NCI-H2107 (cell line): ENCODE measurements at places on chromosomes 3 and 15.

- DNase-seq: no peak
These were observed 12.5 kb downstream of the GASK1A start for GRCh38 chr3:42991341-42992315.

- no peak for DNase-seq
These were observed 438.6 kb downstream of the WDR72 start for GRCh38 chr15:53320816-53321215.

DNA sequence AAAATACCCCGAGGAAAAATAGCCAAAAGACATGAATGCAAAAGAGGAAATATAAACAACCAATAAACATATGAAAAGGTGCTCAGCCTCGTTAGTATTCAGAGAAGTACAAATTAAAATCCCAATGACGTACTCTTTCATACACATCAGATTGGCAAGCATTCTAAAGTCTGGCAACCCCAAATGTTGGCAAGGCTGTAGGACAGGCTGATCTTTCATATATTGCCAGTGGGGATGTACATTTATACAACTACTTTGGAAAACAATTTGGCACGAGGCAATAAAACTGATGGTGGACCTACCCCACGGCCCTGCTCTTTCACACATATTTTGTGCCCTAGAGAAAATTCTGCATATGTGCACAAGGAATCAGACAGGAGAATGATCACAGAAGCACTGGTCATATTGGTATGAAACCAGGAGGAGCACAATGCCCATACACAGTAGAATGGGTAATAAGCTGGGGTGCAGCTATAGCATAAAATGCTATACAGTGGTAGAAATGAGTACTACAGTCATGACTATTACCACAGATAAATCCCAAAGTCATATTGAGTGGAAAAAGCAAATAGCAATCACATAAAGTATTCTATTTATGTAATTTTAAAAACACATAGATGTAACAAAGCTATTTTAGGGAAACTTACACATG is 176.0 kb upstream of the SLC24A5 start:
- DNase-seq: no peak

DNA sequence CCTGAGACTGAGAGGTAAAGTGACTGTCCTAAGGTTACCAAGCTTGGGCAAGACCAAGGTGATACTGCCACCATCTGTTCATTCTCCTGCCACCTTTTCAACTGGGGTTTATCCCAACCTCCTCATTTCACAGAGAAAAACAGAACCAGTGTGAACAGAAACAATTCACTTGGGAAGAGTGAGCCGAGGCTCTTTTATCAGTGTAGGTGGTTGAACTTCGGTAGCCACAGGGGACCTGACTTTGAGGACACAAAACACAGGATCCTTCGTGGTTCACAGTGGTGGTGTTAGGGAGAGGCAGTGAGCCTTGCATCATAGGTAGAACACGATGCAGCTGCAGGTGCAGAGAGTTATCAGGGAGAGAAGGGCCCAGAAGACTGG is 72.8 kb upstream of the ICE2 start:
- no peak for DNase-seq

- no peak for DNase-seq
These were observed 39.3 kb downstream of the GRK7 start for GRCh38 chr3:141802316-141803077.

DNA sequence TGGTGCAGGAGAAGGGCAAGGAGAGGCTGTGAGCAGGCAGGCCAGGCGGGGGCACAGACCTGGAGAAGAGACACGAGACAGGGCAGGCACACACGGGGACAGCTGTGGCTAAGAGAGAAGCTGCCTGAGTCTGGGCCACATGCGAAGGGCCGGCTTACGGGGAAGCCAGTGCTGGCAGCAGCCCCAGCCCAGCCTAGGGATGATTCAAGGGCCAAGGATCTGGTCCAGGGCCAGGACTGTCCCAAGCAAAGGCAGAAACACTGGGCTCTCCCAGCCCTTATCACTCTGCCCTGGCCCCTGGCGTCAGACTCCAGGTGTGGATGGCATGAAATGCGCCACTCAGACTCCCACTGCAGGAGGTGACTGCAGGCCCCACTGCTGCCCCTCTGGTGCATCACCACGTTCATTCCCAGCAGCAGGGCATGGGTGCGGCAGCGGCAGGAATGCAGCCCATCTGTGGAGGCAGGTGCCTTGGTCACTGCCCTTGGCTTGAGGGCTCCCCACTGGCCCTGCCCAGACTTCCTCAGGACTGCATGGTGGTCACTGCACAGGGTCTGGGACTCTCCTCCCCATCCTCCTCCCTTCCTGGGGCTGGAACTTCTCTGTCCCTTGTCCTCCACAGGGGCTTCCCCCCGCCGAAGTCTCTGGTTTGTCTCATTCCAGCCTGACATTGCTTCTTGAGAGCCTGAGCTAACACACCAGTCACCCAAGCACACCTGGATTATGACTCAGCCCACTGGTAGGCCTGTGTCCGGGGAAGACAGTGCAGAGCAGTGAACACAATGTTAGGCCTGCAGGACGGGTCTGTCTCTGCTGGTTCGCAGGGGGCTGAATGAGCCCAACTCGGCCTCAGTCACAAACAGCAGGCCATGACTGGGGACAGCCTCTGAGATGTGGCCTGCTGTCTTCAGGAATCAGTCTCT is 69.3 kb downstream of the TBC1D2B start:
- no peak for DNase-seq

DNA sequence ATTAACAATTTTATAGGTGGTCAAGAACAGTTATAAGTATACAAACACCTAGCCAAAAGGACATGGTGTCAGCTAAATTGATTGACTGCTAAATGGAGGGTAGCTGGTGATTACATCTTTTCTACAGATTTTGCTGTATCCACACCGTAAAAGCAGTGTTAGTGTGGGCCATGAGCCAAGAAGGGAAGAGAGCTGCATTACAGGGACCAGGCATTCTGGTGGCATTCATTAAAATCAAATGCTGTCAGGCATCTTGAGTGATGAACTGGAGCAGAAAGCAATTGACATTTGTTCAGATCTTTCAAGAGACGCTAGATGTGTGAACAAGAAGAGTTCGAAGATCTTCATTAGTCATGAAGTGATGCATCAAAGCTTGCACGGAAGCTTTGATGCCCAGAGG is 177.9 kb downstream of the ARPP21 start:
- DNase-seq: no peak

GRCh38 chr3:52313188-52313773 is 2.8 kb upstream of the DNAH1 start:
- DNase-seq: no peak

DNA sequence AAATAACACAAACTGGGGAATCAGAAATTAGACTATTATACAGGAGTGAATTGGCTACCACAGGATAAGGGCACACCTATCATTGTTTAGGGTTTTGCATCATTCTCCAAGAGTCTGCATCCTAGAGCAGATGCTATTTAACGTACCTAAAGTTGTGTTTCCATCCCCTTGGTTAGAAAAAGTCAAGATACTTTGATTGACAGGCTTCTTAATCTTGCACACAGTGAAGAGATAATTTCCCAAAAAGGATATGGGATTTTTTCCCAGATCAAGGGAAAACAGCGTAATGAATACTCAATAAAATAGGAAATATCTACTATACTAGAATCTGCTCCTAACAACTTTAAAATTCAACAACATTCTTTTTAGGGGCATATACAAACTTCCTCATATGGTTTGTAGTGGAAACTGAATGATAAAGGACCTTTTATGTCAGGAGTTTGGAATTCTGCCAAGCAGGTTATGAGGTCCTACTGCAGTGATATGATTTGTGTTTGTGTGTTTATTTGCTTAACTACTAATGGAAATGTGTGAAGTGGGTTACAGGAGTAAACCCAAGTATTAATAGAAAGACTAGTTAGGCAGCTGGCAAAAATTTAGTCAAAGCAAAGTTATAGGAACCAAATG is 124.1 kb upstream of the MME start:
- no peak for DNase-seq

- DNase-seq: no peak
These were observed 163.4 kb downstream of the FNDC3B start for GRCh38 chr3:172202797-172203196.

DNA sequence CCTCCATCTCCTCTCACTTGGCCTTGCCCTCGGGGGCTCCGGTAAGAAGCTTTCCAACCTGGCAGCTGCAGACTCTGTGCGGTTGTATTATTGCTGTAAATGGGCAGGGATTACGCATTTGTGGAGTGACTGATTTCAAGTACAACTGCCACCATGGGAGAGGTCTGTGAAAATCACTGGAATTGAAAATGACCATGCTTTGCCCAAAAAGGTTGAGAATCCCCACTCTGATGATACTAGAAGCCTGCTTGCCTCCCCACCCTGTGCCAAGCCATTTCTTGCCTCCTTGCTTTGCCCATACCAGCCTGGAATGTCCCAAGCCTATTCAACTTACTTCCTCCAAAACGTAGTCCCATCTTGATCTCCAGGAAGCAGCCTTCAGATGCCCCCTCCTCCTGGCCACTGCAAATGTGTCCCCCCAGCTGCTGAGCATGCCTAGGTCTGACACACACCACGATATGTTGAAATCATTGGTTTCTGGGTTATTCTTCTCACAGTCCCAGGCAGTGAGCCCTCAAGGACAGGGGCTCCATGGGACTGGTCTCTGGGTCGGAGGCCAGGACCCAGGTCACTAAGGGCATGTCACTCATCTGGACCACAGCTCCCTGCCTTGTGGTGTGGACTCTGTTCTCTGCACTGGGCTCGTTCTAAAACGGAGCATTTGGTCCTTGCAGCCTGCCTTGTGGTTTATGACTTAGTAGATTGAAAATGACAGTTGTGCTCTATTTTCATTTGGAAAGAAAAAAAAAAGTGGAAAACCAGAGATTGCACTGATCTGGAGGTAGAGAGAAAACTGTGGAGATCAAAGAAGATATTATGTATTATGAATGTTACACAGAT is 42.9 kb downstream of the SMAD3 start:
- no peak for DNase-seq

DNA sequence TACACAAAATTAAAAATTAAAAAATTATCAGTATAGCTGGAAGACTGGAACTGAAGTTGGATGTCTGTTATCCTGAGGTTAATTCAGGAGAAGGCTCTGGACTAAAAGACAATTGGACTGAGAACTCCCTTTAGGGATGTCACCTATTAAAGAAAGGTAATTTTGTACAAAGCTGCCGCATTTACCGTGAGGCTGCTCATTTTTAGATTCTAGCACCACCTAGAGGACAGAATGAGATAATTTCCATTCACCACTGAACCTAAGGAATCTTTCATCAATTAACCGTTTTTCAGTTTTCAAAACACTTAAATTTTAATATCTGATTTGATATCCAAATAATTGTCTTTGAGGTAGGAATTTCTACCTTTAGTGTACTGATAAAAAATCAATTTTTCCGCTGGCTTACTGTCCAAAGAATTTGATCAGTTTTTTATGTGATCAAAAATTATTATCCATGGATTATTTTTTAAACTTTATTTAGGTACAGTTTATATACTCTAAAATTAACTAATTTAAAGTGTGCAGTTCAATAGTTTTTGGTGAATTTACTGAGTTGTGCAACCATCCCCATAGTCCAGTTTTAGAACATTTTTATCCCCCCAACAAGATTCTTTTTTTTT is 106.7 kb upstream of the TNIK start:
- peak; percentile 61 for DNase-seq

DNA sequence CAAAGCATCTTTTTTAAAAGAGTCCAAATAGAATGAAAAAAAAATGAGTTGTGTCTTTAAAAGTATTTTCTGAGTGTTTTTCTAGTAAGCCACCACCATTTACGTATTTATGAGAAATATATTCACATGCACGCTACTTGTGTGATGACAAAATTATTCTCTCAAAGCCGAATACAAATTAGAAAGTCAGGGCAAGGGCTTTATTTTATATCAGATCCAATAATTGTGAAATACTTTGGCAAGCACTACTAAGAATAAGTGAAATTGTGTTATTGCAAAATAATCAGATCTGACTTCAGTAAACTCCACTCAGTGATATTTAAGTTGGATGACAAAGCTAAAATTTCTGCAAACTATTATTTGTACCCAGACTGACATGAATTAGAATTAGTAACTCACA is 589.3 kb upstream of the KCNMB2 start:
- no peak for DNase-seq

GRCh38 chr3:25547103-25547502 is 117.6 kb downstream of the TOP2B start:
- no peak for DNase-seq

DNA sequence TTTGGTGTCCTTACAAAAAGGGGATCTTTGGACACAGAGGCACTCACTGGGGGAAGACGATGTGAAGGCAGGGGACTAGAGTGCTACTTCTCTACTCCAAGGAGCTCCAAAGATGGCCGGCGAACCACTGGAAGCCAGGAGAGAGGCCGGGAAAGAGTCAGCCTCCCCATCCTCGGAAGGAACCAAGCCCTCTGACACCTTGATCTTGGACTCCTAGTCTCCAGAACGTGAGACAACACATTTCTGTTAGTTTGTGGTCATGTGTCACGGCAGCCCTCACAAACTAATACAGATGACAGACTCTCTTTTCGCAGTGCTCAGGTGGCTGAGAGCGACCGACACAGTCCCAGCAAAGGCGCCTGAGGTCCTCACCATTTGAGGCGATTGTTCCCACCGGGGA is 24.4 kb upstream of the ATP2B2 start:
- DNase-seq: no peak

DNA sequence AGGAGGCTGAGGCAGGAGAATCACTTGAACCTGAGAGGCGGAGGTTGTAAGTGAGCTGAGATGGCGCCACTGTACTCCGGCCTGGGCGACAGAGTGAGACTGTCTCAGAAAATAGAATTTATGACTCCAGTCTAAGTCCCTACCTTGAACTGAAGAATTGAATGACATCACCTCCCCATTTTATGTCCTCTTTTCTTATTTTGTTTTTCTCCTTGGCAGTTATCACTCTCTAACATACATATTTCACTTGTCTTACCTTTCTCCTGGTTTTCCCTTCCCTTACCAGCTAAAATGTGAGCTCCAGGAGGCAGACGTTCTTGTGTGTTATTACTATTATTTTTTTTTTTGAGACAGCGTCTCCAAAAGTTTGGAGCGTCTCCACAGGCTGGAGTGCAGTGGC is 7.6 kb downstream of the TATDN2 start:
- no peak for DNase-seq

- no peak for DNase-seq
These were observed 49.5 kb downstream of the FBN1 start for GRCh38 chr15:48595981-48596380.

- DNase-seq: no peak
These were observed 148.8 kb upstream of the NDN start for GRCh38 chr15:23835953-23836352.
